Activated CD4-positive, alpha-beta T cell treated with anti-CD3 and anti-CD28 coated beads for 24 hours (primary cell): ENCODE measurements at places on chromosomes 2 and 18.

DNA sequence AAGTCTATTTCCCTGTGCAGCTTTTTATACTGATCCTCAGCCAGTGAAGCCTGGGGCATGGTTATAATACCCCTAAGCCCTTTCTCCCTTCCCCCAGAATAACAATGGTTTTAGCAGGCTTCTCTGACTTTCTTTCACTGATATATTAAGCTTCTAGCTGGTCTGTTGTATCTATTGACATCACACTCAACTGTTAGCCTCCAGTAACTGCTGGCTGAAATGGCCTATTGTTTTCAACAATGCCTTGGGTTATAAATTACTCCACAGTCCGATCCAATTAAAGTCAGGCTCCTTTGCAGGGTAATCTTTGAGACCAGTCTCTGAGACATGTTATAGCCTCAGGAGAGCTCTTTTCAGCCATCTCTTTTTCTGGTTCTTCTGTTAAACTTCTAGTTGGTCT is 2.9 kb upstream of the SLC9A4 start:
- no peak for DNase-seq

DNA sequence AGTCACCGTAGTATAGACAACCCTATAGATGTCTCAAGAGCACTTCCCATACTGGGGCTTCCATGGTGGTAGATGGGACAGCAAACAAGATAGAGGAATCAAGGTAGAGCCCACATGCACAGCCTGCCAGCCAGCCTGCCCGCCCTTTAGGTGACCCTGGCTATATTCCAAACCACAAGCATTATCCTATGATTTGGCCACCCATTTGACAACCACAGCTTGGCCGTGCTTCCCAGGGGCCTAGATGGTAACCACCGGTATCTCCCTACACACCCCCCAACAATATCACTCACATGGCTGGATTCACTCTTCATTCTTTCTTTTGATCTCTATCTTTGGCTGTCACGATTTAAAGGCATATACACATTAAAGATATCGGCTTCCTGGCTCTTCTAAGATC is 85.3 kb downstream of the CDK15 start:
- no peak for DNase-seq

DNA sequence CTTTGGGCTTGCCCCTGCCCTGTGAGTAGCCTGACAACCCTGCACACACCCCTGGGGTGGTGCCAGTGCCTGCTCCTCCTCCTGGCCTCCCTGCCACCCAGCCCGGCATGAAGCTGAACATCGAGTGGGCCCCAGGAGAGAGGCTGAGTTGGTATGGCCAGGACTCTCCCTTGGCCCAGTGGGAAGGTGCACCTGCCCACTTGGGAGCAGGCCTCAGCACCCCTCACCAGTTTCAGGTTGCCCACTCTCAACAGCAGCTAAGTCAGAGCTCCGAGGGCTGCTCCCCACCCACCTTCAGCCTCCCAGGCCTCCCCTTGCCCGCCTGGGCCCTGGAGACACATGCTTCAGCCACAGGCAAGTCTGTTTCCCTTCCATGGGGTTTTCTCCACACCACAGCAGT is 203.1 kb downstream of the KLHL29 start:
- DNase-seq = no peak

GRCh38 chr2:204885747-204886146 is 340.5 kb downstream of the PARD3B start:
- DNase-seq = no peak

- DNase-seq = no peak
Measured at GRCh38 chr2:205352593-205352992, 329.7 kb upstream of the NRP2 start.

DNA sequence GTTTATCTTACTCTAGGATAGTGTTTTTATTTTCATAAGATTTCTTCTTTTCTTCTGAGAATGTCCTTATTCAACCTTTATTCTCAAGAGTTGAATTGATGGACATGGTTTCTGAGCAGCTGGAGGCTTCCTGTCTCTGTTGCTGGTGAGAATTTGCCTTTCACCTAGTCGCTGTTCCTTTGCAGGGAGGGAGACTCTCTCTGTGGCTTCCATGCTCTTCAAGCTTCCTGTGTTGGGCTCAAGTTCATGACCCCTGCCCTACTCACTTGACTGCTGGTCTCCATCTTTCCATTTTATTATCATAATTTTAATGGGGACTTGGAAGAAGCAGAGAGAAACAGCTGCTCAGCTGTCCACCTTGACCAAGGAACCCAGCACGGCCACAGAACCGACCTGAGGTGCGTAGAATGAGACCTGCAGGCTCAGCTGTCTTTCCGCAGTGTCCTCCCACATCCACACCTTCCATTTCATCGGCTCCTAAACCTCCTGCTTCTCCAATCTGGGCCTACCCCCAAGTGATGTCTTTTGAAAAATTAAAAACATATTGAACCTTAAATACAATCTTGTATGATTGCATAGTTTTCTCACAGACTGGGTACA is 24.2 kb downstream of the TMEM18 start:
- no peak for DNase-seq

GRCh38 chr2:228282376-228282775 is 100.9 kb upstream of the SPHKAP start:
- DNase-seq = no peak
